ENCODE measurements at places on chromosomes 5 and 9. TPM values are rescaled to one million over a fixed set of nuclear protein-coding genes. Genes with fewer than 3 reads are reported as not detected.

DNA sequence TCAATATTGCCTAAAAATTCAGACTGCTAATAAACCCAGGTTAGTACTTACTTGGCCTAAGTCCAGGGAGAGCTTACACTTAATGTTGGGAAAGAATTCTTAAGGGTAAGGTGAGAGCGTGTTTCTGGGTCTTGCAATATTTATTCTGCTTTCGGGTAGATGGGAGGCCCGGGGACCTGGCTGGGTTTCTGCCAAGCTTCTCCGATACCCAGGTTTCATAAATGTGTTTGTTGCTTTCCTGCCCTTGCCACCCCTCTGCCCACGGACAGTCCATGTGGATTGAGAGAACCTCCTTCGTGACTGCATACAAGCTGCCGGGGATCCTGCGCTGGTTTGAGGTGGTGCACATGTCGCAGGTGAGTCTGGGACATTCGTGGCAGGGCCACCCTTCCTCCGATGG, 48.4 kb upstream of the FOXI1 start:
- H3K4me3 ChIP-seq, result no peak overlapping the region
- H3K36me3 ChIP-seq, result peaks cover 72% of the 10 kb centered on the region
- H3K27me3 ChIP-seq, result no peaks in the 10 kb centered on the region
- H3K4me1 ChIP-seq, result no peaks in the 10 kb centered on the region
- DNase-seq, result no peak

Gene FGD3
- 57.7 TPM for total RNA-seq

- DNase-seq, result no peak
- H3K4me1 ChIP-seq, result no peaks in the 10 kb centered on the region
- no peaks in the 10 kb centered on the region for H3K27me3 ChIP-seq
Observed at GRCh38 chr5:75265731-75266130, 29.1 kb upstream of the ANKRD31 start.

DNA sequence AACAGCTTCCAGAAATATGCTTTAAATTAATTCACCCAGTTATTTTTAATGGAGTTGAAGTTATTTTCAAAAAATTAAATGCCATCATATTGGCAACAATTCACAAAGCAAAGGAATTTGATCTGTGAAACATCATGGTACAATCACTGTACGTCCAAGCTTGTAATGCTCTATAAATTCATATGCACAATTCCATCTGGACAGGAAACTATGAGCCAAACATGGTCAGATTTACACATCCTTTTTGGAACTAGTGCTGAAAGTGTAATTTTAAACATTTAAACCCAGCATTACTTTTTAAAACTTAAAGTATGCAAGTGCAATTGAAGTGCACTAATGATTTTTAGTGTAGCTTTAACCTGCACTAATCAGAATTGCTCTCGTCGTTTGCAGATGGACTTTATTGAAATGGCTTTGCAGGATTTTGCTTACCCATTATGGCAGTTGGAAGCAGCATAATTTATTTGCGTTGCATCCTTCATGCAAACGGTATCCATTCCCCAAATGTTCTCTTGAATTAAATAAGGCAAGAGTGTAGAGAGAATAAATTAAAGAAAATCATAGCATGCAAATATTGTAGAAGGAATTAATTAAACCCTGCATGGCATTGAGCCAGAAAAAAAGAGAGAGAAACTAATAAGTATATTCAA, 21.0 kb upstream of the OR13F1 start:
- H3K4me3 ChIP-seq, result no peak overlapping the region
- H3K4me1 ChIP-seq, result no peaks in the 10 kb centered on the region
- no peaks in the 10 kb centered on the region for H3K27me3 ChIP-seq
- H3K27ac ChIP-seq, result no peak overlapping the region
- DNase-seq, result no peak
- H3K36me3 ChIP-seq, result no peaks in the 10 kb centered on the region

DNA sequence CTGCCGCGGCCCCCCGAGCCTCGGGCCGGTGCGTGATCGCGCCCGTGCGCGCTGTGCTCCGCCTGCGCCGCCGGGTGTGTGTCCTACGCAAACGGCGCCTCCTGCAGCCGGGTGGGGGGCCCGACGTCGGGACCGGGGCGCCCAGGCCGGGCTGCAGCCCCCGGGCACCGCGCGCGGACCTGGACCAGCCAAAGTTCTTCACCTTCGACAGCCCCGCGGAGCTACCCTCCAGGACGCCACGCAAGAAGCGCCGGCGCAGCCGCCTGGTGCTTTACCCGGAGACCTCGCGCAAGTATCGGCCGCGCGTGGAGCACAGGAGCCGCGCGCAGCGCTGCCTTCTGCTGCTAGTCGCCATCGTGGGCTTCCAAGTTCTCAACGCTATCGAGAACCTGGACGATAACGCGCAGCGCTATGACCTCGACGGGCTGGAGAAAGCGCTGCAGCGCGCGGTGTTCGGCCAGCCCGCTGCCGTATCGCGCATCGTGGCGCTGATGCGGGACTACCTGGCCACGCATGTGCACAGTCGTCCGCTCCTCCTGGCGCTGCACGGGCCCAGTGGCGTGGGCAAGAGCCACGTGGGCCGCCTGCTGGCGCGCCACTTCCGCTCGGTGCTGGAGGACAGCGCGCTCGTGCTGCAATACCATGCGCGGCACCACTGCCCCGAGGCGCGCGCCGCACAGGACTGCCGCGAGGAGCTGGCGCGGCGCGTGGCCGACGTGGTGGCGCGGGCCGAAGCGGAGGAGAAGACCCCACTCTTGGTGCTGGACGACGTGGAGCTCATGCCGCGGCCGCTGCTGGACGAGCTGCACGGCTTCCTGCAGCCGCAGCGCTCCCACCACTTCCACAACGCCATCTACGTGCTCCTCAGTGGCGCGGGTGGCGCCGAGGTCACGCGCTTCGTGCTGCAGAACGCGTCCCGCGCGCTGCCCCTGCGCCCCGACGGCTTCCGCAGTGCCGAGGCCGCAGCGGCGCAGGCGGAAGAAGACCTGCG, 1.5 kb downstream of the TOR4A start:
- peaks cover 11% of the 10 kb centered on the region for H3K4me1 ChIP-seq
- H3K36me3 ChIP-seq, result no peaks in the 10 kb centered on the region
- peaks cover 13% of the 10 kb centered on the region for H3K27me3 ChIP-seq
- H3K27ac ChIP-seq, result no peak overlapping the region
- DNase-seq, result no peak

- H3K4me3 ChIP-seq, result no peak overlapping the region
- no peaks in the 10 kb centered on the region for H3K4me1 ChIP-seq
- DNase-seq, result no peak
- H3K27ac ChIP-seq, result no peak overlapping the region
- H3K27me3 ChIP-seq, result no peaks in the 10 kb centered on the region
Observed at GRCh38 chr5:147912011-147912410, 5.7 kb upstream of the C5orf46 start.
